ENCODE measurements at places on chromosomes 6 and 20.

DNA sequence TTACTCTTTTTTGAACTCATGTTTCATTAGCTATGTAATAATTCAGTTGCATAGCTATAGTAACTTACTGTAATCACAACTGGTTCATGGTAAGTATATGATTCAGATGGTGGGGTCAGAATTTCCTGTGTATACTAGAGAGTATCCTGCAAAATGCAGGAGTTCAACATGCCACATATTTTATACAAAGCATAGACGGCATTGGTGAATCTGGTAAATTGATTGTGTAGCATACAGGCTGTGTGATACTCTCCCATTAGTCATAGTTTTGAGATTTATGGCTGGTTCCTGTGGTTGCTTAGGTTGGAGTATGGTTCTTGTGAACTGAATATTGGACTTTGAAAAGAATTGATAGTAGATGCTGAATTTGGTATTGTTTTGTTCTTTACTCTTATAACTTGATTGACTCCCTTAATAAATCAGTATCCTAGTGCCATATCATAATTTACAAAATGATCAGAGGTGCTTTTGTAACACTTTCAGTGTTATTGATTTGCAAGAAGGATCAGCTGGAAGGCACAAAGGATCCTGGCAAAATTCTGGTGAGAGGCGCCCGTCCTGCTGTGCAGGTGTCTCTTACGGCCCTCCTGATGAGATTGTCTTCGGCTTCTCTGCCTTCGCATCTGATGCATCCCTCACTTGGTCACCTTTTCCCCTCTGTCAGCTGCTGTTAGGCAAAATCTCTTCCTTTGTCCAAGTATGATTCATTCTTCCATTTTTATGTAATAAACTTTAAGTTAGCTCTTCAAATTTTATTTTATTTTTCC lies 22.6 kb downstream of the SNX9 start:
- no peak for DNase-seq

DNA sequence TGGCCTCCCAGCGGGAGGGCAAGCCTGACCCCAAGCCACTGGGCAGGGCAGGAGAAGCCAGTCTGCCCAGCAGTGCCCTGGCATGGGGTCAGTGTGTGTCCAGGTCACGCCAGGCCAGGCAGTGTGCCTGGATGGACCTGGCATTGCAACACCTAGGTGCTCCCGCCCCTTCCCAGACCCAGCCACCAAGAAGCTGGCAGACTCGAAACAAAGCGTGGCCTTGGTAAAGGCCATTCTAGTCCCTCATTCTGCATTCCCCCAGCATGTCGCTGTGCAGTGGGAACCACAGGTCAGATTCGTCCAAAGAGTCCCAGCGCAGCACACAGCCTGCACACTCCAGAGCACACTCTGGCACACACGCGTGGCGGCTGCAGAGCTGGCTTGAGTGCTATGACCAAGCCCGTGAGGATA lies 19.3 kb upstream of the APMAP start:
- DNase-seq, result no peak

- DNase-seq, result no peak
These were observed 64.0 kb downstream of the THBS2 start for GRCh38 chr6:169189686-169190085.

GRCh38 chr6:109081026-109081425 lies 13.6 kb downstream of the SESN1 start:
- no peak for DNase-seq

- no peak for DNase-seq
These were observed 41.0 kb downstream of the COX4I2 start for GRCh38 chr20:31678389-31679356.

GRCh38 chr6:20572940-20573339 lies 38.7 kb downstream of the CDKAL1 start:
- no peak for DNase-seq

DNA sequence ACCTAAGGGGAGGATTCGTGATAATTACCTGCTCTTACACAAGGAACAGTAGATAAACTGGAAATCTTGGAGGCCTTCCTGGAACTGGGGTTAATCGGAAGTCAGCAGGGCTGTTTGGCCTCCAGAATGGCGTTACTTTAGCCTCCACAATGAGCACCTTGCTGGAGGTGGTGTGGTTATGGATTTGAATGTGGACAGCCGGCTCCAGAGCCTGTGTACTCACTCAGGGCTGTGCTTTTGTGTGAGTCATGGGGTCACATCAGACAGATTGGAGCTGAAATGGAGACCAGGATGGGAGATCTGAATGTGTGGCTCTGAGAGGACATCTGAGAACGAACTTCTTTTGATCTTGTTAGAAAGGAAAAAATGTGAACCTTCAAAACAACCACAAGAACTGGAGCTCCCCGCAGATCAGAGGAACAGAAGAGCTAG lies 30.4 kb downstream of the IGF2R start:
- DNase-seq, result no peak

DNA sequence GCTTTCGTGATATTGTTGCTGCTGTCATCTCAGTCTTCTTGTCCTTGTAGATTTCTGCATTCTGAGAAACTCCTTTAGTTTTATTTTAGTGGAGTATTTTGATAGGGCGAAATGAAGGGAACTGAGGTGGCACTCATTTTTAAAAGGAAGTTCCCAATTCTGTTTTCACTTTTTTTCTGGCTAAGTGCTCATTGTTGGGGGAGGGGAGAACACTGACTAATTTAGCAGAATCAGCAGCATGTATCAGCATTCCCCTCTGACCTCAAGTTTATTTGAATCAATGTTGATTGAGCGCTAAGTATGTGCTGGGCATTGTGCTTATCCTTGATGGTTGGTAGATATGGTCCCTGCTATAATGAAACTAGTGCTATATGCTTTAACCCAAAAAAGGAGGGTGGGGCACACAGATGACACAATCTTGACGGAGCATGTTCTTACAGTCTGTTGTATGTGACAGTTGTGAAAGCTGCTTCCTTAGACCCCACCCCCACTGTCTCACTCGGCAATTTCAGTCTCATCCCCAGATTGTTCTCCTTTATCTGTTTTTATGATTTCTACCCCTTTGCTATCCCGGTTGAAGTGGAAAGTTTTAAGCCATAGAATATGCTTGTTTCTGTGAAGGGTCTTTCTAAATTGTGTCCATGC lies 262.4 kb downstream of the SOX4 start:
- DNase-seq, result no peak

DNA sequence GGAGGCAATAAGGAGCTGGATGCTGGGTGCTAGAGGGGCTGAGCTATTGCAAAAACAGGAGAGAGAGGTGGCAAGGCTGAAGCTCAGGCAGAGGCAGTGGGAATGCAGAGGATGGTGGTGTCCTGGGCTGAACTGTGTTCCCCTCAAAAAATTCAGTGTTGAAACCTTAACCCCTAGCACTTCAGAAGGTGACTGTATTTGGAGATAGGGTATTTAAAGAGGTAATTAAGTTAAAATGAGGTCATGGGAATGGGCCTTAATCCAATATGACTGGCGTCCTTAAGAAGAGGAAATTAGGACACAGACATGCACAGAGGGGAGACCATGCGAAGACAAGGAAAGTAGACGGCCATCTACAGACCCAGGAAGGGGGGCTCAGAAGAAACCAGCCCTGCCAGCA lies 11.5 kb upstream of the MMP9 start:
- DNase-seq, result no peak

DNA sequence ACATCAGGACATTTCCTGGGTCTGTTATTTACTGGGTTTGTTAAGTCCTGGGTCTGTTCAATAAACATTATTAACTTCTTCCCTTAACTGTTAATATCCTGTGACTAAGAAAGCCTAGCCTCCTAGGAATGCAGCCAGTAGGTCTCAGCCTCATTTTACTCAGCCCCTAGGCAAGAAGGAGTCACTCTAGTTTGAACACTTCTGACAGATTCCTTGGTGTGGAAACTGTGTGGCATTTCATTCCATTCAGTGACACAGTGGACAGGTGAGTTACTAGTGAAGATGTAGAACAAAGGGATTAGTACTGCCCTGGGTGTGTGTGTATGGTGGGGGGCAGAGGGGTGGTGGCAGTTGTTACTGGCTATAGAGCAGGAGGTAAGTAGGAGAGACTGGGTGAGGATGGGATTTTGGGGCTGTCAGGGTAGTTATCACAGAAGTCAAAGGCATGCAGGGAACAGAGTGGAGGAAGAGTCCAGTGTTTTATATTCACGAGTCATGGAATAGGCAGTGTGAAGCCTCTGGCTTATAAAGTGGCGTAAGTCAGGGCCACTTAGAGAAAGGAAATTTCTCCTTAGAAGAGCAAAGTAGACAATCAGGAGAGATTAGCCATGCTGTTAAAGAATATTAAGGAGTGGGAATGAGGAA lies 28.4 kb downstream of the RNF182 start:
- DNase-seq, result no peak

DNA sequence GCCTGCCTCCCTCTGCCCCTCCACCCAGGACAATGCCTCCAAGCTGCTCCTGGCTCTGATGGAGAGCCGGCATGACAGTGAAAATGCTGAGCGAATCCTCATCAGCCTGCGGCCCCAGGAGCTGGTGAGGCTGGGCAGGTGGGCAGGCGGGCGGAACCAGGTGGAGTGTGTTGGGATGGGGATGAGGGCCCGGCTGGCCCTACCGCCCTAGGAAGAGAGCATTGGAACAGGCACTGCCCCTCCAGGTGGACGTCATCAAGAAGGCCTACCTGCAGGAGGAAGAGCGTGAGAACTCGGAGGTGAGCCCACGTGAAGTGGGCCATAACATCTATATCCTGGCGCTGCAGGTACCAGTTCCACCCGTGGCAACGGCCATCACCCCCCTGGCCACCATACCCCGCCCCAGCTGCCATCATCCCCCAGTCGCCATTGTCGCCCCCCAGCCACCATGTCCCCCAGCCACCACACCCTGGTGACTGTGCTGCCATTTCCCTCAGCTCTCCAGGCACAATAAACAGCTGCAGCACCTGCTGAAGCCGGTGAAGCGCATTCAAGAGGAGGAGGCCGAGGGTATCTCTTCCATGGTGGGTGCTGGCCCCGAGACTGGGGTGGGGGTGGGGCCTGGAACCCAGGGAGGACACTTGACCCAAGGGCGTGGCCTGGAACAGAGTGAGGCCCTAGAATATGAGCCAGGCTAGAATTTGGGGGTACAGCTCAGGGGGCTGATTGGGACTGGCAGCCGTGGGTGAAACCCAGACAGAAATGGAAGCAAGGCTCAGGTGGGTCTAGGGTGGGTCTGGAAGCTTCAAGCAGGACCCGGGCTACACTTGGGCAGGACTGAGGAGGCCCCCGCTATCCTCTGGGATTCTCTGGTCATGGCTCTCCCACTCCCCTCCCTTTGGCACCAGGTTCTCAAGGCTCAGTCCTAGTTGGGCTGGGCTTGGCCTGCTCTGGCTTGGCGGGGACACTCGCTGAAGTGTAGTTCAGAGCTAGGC lies 24.2 kb downstream of the UQCC2 start:
- DNase-seq, result no peak

GRCh38 chr6:168122011-168122410 lies 43.0 kb upstream of the FRMD1 start:
- no peak for DNase-seq
